Stimulated activated CD4-positive, alpha-beta T cell treated with anti-CD3 and anti-CD28 coated beads, Interleukin-4, amount 100 ng/mL, for 4 hours (primary cell): ENCODE measurements at places on chromosomes 5 and 9.
A peak's percentile ranks its signal among the peaks of the same experiment; 100 is the strongest.

DNA sequence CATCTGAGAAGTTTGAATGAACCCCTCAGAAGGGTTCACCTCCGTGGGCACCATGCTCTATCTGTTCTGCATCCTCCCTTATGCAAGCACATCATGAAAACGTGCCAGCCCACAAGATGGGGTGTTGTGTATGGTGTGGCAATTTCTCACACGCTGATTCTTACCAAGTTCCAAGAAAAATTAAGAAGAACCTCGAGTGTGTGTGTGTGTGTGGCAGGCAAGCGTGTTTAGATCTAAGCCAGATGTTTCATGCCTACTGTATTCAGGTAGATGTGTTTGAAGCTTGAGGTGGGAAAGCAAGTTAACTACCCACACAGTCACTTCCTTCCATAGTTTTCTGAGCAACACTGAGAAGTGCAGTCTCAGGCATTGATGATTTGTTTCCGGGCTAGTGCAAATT lies 77.7 kb upstream of the GNA14 start:
- no peak for DNase-seq

GRCh38 chr5:74430631-74431289 lies 209.8 kb downstream of the ENC1 start:
- no peak for DNase-seq

DNA sequence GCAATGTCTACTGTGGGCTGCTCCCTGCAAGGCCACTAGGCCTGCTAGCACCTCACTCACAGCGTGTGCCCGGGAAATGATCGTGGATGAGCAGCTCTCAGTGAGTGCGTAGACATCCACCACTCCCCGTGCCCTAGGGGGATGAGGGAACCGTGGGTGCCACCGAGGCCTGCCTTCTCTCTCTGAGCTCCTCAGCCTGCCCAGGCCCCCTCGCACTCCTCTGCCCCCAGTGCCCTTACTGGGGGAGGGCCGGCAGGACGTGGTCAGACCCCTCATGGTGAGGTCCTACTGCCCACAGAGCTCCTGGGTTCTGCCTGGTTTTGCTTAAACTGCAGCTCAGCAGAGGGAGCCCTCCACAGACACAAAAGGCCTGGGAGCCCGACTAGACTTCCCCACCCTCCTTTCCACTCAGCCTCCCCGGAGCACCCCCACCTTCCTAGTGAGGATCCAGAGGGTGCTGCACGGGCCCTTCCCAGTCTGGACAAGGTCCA lies 220.0 kb downstream of the CACNA1B start:
- no peak for DNase-seq

DNA sequence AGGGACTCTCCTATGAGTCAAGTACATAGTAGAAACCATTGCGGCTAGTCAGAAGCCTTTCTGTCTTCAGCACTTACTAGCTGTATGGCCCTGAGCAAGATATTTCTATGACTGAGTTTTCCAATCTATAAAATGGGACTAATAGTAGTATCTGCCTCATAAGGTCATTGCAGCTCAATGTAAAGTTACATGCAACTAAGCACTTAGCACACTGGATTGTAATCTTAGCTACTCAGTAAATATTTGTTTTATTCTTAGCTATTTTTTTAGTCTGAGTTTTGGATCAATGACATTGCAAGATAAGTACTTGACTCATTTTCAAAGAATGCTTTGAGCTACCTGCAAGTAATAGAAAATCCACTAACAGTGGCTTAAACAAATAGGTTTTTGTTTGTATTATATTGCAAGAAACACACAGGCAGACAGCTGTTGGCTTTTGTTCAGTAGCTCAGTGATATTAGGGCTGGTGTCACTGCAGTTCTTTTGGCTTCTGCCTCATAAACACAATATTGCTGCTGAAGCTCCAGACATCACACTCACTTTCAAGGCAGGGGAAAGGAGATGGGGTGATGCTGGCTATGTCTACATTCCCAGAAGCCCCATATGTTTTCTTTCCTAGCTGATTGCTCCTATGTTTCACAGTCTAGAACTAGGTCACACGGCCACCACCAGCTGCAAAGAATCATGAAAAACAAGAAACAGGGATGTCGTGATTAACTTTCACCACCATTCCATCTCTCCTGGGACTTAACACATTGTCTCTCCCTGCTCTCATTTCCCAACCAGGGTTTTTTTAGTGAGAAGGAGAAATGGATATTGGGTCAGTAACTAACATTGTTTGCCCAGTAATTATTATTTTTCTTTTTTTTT lies 26.9 kb upstream of the FAT2 start:
- DNase-seq, result no peak

GRCh38 chr5:43563321-43563720 lies 6.4 kb upstream of the PAIP1 start:
- DNase-seq, result no peak

GRCh38 chr9:135505406-135506187 lies 5.1 kb downstream of the MRPS2 start:
- no peak for DNase-seq

DNA sequence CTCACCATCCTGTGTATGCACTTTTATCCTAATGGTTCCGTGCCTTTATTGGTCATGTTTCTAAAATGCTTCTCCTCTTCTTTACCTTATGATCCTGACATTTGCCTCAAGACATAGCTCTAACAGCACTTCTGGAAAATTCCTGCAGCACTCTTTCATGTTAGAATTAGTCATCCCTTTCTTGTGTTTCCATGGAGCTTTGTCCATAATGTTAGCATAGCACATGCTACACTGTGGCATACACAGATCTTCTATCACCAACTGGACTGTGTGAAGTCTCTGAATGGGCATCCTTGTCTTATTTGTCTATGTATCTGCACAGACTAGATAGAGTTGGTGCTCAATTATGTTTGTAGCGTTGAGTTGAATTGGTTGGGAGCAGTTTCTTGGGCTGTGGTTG lies 2.0 kb downstream of the SCGB3A2 start:
- no peak for DNase-seq

GRCh38 chr9:130561056-130561455 lies 18.3 kb upstream of the FUBP3 start:
- no peak for DNase-seq

GRCh38 chr5:88824892-88825583 lies 57.9 kb downstream of the MEF2C start:
- no peak for DNase-seq

DNA sequence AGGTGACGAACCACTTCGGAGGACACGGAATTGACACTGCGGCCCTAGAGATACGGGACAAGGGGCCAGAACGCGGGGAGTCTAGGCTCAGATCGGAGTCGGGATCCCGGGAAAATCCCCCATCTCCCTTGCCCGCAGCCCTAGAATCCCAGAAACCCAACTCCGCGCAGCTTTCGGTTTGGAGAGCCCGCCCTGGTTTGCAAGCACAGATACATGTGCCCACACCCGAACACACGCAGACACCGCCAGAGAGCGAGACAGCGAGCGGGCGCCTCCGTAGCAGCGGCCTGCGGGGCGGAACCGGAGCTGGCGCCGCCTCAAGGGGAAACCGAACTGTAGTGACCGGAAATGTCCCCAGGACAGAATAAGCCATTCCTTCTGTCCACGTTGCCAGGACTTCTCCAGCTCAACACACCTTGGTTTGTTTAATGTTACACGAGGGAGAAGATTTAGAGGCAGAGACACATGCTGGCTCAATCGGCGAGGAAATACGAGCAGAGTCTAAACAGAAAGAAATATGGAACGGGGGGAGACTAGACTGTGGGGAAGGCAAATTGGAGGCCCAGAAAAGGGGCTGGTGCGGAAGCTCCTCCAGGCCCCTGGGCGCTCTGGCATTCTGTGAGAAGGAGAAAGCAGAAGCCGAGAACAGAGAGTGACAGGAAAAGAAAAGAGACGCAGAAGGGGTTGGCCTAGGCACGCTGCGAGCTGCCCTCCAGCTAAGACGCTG lies 2.9 kb upstream of the PAX5 start:
- peak; percentile 60 for DNase-seq
